Karpas-422 (cell line): ENCODE measurements at places on chromosomes 1 and 21. TPM values are rescaled to one million over a fixed set of nuclear protein-coding genes. Genes with fewer than 3 reads are reported as not detected.
A peak's percentile ranks its signal among the peaks of the same experiment; 100 is the strongest.

DNA sequence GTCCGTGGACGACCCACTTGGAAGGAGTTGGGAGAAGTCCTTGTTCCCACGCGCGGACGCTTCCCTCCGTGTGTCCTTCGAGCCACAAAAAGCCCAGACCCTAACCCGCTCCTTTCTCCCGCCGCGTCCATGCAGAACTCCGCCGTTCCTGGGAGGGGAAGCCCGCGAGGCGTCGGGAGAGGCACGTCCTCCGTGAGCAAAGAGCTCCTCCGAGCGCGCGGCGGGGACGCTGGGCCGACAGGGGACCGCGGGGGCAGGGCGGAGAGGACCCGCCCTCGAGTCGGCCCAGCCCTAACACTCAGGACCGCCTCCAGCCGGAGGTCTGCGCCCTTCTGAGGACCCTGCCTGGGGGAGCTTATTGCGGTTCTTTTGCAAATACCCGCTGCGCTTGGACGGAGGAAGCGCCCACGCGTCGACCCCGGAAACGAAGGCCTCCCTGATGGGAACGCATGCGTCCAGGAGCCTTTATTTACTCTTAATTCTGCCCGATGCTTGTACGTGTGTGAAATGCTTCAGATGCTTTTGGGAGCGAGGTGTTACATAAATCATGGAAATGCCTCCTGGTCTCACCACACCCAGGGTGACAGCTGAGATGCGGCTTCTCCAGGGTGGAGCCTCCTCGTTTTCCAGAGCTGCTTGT lies 32.4 kb downstream of the PRMT2 start:
- no peak overlapping the region for H3K27ac ChIP-seq
- peak overlapping the region; percentile 66 for H3K4me3 ChIP-seq
- H3K4me1 ChIP-seq, result peaks cover 6% of the 10 kb centered on the region
- H3K36me3 ChIP-seq, result no peaks in the 10 kb centered on the region

- H3K4me1 ChIP-seq, result no peaks in the 10 kb centered on the region
- no peak for DNase-seq
- no peak overlapping the region for H3K4me3 ChIP-seq
Measured at GRCh38 chr1:99614728-99615127, 31.2 kb upstream of the PALMD start.

Gene GUCA2B
- total RNA-seq, result not detected in 2 replicates

Gene THEM5
- not detected in 2 replicates for total RNA-seq

DNA sequence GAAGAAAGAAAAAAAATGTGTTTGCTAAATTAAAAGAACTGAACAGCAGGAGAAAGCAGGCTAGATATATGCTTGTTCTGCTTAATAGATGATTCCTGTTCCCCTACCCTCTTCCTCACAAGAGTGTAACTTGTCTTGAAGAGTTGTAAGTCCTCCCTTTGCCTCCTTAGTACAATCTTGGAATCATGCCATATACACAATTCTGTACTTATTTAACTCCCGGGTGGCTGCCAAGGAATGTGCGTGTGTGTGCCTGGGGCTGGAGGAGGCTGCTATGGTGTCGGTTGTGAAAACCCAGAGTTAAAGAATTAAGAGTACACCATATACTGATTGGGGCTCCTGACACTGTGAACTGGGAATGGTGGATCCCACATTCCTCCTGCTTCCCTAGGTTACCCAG lies 194.2 kb downstream of the SIPA1L2 start:
- no peak overlapping the region for H3K4me3 ChIP-seq
- H3K4me1 ChIP-seq, result no peaks in the 10 kb centered on the region
- H3K36me3 ChIP-seq, result no peaks in the 10 kb centered on the region
- DNase-seq, result no peak

Gene DUSP23
- not detected in 2 replicates for total RNA-seq

GRCh38 chr1:4213366-4213973 lies 313.4 kb upstream of the C1orf174 start:
- no peak for DNase-seq
- H3K27me3 ChIP-seq, result no peaks in the 10 kb centered on the region
- no peak overlapping the region for H3K27ac ChIP-seq

DNA sequence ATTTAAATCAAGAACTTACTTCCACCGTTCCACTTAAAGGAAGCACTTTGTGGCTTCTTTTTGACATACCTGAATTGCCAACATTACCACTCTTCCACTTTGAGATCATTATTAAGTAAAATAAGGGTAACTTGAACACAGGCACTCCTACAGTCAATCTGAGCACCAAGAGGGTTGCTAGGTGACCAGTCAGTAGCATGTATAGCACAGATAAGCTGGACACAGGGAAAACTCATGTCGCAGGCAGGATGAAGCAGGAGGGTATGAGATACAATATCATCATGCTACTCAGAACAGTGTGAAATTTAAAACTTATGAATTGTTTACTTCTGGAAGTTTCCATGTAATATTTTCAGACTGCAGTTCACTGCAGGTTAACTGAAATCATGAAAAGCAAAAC lies 47.0 kb upstream of the RAP1GAP start:
- no peaks in the 10 kb centered on the region for H3K4me1 ChIP-seq
- no peak overlapping the region for H3K27ac ChIP-seq
- H3K36me3 ChIP-seq, result peaks cover 27% of the 10 kb centered on the region; the same call in 1 of the 2 replicates
- H3K27me3 ChIP-seq, result no peaks in the 10 kb centered on the region
- DNase-seq, result no peak

Gene SELENOF
- 118 and 197 TPM in 2 replicates for total RNA-seq

Gene TTC4
- total RNA-seq, result 17.4 and 26.5 TPM in 2 replicates

GRCh38 chr1:56461158-56462127 lies 117.9 kb downstream of the PLPP3 start:
- DNase-seq, result no peak
- no peak overlapping the region for H3K27ac ChIP-seq
- H3K27me3 ChIP-seq, result no peaks in the 10 kb centered on the region
- no peaks in the 10 kb centered on the region for H3K4me1 ChIP-seq
- H3K4me3 ChIP-seq, result no peak overlapping the region

- H3K27me3 ChIP-seq, result no peaks in the 10 kb centered on the region
- H3K27ac ChIP-seq, result no peak overlapping the region
- no peaks in the 10 kb centered on the region for H3K4me1 ChIP-seq
Measured at GRCh38 chr1:166814611-166815010, 24.7 kb upstream of the POGK start.

- no peaks in the 10 kb centered on the region for H3K36me3 ChIP-seq
- H3K27ac ChIP-seq, result no peak overlapping the region
- H3K27me3 ChIP-seq, result no peaks in the 10 kb centered on the region
- DNase-seq, result no peak
Measured at GRCh38 chr1:183374825-183375224, 43.4 kb downstream of the NMNAT2 start.

Gene TSACC
- 4.5 TPM in 1 of 2 replicates, not detected in the other for total RNA-seq

Gene PARS2
- 8.2 and 9.0 TPM in 2 replicates for total RNA-seq

- H3K27ac ChIP-seq, result no peak overlapping the region
- no peaks in the 10 kb centered on the region for H3K4me1 ChIP-seq
- H3K36me3 ChIP-seq, result no peaks in the 10 kb centered on the region
- DNase-seq, result no peak
- no peak overlapping the region for H3K4me3 ChIP-seq
Measured at GRCh38 chr1:172276120-172276818, 144.2 kb upstream of the C1orf105 start.

DNA sequence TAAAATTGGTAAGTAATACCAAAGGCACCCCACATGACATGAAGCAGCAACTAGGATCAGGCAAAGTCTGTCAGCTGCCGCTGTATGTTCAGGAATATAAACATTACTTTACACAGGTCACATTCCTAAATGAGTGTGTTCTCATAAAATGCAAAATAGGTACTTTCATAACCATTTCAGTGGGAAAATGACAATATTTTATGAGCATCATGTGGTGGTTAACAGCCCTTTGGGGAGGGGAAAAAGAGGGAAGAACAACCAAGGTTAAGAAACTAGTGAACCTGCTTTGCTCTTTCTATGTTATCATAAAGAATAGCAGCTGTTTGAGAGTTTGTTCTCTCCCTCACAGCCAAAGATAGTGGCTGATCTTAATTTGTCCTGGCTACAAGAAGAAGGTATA lies 105.4 kb upstream of the LBR start:
- H3K27ac ChIP-seq, result no peak overlapping the region
- no peak for DNase-seq
- H3K27me3 ChIP-seq, result no peaks in the 10 kb centered on the region
- H3K4me1 ChIP-seq, result no peaks in the 10 kb centered on the region

GRCh38 chr1:185105121-185105520 lies 51.6 kb downstream of the TRMT1L start:
- no peaks in the 10 kb centered on the region for H3K27me3 ChIP-seq
- no peak overlapping the region for H3K27ac ChIP-seq
- DNase-seq, result no peak
- H3K4me1 ChIP-seq, result no peaks in the 10 kb centered on the region

Gene PHTF1
- 45.1 and 53.1 TPM in 2 replicates for total RNA-seq

- peak; percentile 28 for DNase-seq
- H3K27ac ChIP-seq, result no peak overlapping the region
- no peak overlapping the region for H3K4me3 ChIP-seq
- H3K4me1 ChIP-seq, result no peaks in the 10 kb centered on the region
Measured at GRCh38 chr1:48294656-48295055, 72.1 kb downstream of the SLC5A9 start.

DNA sequence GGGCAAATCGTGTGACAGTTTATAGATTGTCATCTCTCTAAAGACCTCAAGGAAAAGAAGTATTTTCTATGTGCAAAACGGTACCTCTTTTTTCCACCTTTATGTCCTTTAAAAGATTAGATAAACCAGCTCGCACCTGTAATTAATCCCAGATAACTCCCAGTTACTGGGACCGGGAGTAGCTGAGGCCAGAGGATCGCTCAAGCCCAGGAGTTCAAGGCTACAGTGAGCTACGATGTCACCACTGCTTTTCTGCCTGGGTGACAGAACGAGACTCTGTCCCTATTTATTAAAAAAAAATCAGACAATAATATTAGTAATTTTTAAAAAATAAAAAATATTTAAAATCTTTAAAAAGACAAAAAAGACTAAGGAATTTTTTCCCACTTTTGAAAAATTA lies 141.4 kb downstream of the NR5A2 start:
- H3K4me3 ChIP-seq, result no peak overlapping the region
- no peaks in the 10 kb centered on the region for H3K36me3 ChIP-seq
- no peak for DNase-seq
- H3K4me1 ChIP-seq, result no peaks in the 10 kb centered on the region
- H3K27ac ChIP-seq, result no peak overlapping the region

GRCh38 chr1:9703165-9703509 lies 51.6 kb downstream of the PIK3CD start:
- H3K27me3 ChIP-seq, result no peaks in the 10 kb centered on the region
- peaks cover 15% of the 10 kb centered on the region for H3K4me1 ChIP-seq
- H3K27ac ChIP-seq, result no peak overlapping the region
- no peak for DNase-seq
- no peaks in the 10 kb centered on the region for H3K36me3 ChIP-seq

DNA sequence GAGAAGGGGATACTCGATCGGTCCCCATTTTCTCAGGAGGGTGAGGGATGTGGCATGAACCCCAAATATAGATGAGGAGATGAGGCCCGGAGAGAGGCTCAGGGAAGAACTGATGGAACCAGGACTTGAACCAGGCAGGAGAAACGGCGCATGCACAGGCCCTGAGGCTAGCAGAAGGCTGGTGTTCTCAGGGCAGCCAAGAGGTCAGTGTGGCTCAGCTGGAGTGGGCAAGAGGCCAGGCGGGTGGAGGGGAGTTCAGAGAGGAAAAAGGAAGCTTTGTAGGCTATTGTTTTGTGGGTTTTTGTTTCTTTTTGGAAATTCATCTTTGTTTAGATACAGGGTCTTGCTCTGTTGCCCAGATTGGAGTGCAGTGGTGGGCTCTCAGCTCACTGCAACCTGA lies 122.0 kb downstream of the LACTBL1 start:
- DNase-seq, result no peak
- no peaks in the 10 kb centered on the region for H3K27me3 ChIP-seq
- no peaks in the 10 kb centered on the region for H3K36me3 ChIP-seq
- no peak overlapping the region for H3K27ac ChIP-seq
- peaks cover 74% of the 10 kb centered on the region for H3K4me1 ChIP-seq

Gene LAPTM5
- total RNA-seq, result 117 and 184 TPM in 2 replicates

GRCh38 chr1:100627936-100628335 lies 90.0 kb downstream of the GPR88 start:
- H3K4me1 ChIP-seq, result no peaks in the 10 kb centered on the region
- H3K27ac ChIP-seq, result no peak overlapping the region
- H3K36me3 ChIP-seq, result no peaks in the 10 kb centered on the region
- H3K4me3 ChIP-seq, result no peak overlapping the region
- no peak for DNase-seq
- no peaks in the 10 kb centered on the region for H3K27me3 ChIP-seq

DNA sequence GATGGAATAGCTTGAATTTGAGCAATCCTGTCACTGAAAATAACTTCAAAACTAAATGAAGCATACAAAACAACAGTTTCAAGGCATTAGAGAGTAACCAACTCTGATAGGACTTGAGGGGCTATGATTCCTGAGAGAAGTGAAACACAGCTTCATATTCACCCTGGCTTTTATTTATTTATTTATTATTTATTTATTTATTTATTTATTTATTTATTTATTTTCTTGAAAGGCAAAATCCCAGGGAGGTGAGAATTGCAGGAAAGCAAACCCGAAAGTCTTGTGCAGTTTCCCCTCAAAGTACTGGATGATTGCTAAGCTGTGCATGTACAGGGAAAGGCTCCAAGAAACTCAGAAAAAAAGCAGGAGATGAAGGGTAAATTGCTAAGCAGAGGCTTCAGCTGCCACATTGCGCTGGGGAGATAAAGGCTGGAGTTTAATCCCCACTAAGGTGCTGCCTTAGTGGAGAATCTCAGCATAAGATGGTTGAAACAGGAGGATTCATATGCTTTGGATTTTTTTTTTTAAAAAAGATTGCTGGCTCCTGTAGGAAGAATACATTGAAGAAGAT lies 72.9 kb upstream of the COL24A1 start:
- no peak overlapping the region for H3K27ac ChIP-seq
- no peak overlapping the region for H3K4me3 ChIP-seq
- DNase-seq, result no peak

- no peaks in the 10 kb centered on the region for H3K27me3 ChIP-seq
- H3K4me1 ChIP-seq, result no peaks in the 10 kb centered on the region
- H3K27ac ChIP-seq, result no peak overlapping the region
- no peak for DNase-seq
Measured at GRCh38 chr1:239944666-239945065, 147.0 kb upstream of the FMN2 start.

- no peak for DNase-seq
- H3K27me3 ChIP-seq, result no peaks in the 10 kb centered on the region
- no peak overlapping the region for H3K27ac ChIP-seq
- no peaks in the 10 kb centered on the region for H3K36me3 ChIP-seq
- no peak overlapping the region for H3K4me3 ChIP-seq
Measured at GRCh38 chr1:93051961-93052360, 27.1 kb upstream of the MTF2 start.

- no peaks in the 10 kb centered on the region for H3K4me1 ChIP-seq
- no peak for DNase-seq
- no peaks in the 10 kb centered on the region for H3K27me3 ChIP-seq
- no peaks in the 10 kb centered on the region for H3K36me3 ChIP-seq
Measured at GRCh38 chr1:89503690-89504089, 20.9 kb upstream of the LRRC8B start.

GRCh38 chr1:230857822-230858221 lies 10.5 kb downstream of the C1orf198 start:
- H3K4me3 ChIP-seq, result no peak overlapping the region
- H3K4me1 ChIP-seq, result no peaks in the 10 kb centered on the region
- H3K36me3 ChIP-seq, result no peaks in the 10 kb centered on the region
- no peak for DNase-seq
